ENCODE measurements at places on chromosomes 1 and 21.

GRCh38 chr1:16925635-16926490, 4.1 kb downstream of the CROCC start:
- no peak for DNase-seq

GRCh38 chr1:6026095-6026809, 19.4 kb upstream of the KCNAB2 start:
- DNase-seq: peak; percentile 4

DNA sequence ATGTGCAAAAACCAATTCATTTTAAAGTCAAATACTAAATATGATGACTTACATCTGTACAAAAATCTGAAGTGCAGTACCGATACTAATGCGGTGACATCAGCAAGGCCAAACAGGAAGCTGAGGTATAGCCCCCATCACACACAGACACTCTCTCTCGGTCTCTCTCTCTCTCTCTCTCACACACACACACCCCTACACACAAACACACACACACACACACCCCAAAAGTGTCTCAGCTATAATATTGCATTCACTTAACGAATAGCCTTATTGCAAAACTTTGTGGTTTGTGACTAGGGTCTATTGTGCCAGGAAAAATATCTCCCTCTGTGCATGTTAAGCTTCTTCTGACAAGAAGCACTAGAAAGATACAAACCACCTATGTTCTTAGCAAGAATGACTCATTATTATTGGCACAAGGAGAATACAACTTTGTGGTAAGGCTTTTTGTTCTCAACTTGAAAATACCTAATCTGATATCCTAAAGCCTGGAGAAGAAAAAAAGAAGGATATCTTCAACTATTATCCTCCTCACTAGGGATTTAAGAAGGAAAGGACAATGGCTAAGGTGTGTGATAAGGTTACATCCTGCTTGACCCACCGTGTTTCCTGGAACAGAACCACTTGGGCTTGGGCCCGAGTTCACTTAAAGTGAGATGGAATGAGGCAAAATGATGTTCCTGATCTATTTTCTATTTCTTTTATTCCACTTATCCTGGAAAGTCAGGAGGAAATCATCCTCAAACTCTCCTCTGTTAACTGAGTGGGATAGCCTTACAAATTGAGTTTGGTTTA, 107.1 kb downstream of the NIBAN1 start:
- DNase-seq: peak; percentile 96

DNA sequence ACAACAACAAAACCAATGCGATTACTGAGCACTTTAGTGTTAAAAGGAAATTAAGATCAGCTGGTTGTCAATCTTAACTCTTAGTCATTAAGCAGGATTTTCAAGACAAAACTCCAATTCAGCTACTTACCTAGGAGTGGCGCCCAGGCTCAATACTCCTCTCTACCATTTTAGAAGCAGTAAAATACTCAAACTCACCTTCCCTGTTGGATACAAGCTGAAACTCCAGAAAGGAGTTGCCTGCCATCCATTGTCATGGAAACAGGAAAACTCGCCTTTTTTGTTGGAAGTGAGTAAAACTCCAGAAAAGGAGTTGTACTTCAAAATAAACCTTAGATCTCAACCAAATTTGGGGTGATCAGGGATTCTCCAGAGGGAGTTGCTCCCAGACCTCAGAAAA, 127.0 kb upstream of the F3 start:
- DNase-seq: no peak

GRCh38 chr1:25037174-25038074, 107.3 kb upstream of the RUNX3 start:
- DNase-seq: peak; percentile 15

- DNase-seq: no peak
Observed at GRCh38 chr1:27380224-27380623, 2.9 kb downstream of the CD164L2 start.

GRCh38 chr1:228650141-228650540, 85.1 kb upstream of the RHOU start:
- no peak for DNase-seq

DNA sequence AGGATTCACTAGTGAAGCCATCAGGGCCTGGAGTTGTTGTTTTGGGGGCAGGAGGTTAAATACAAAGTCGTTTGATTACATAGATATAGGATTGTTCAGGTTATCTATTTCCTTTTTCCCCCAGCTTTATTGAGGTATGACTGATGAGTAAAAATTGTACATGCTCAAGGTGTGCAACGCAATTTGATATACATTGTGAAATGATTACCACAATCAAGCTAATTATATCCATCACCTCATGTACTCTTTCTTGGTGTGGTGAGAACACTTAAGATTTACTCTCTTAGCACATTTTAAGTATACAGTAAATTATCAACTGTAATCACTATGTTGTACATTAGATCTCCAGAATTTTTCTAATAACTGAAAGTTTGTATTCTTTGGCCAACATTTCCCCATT, 6.0 kb downstream of the FGGY start:
- no peak for DNase-seq

DNA sequence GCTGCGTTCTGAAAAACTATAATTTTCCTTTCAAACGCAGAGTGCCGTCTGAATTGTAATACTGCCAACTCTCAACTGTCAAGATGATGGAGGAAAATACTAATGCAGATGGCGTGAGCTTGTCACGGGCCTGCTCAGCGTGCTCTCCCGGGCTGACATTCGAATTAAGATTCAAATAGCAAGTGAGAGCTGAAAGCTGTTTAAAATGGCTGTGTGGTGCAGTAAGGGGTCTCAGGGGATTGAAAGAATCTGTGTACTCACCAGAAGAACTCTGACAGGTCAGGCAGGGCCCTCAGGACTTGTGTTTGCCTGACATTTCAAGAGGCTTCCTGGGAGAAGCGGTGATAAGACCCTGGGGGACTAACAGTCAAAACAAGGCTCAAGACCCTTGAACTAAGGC, 33.1 kb downstream of the ZMYND12 start:
- DNase-seq: no peak

DNA sequence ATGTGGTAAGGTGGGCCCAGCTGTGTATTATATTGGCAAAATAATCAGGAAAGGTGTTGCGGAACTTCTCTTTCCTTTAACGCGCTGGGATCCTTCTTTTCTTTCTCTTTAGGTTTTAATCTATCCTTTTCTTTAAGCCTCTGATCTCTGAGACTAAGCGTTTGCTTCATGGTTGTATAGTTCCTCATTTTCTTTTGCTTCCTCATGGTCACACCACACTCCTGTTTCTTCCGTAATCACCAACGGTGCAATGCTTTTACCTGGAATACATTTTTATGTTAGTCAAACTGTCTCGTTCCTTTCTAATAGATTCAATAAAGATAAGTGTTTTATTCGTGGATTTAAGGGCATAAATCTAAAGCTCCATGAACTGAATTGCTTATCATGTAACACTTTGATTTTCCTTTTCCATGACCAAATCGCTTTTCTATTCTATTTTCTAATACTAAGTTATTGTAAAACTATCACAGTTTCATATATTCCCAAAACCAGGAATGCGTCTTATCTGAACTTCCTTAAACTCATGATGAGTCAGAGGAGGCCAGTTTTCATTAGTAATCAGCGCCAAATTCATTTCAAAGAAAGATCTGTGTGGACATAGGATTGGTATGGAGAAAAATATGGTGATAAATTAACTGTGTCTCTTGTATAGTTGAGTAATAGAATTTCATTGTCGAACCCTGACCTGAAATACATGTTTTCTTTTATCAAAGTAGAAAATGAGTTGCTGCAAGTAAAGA, 12.2 kb downstream of the SDCCAG8 start:
- peak; percentile 94 for DNase-seq

DNA sequence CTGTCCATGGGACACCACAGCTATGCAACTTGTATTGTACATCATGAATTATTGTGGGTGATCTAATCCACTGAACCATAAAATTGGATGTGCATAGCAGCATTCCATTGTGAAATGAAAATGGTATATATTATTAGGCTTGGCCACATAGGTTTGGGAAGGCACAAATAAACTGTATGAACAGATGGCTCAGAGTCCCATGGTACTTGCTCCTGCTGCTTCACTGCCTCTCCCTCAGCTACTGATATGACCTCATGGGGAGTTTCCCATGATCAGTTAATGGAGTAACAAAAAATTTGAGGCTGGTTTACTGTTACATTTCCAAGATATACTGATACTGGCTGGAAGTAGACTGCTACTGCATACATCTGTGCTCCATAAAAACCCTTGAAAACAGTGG, 152.7 kb upstream of the NEGR1 start:
- DNase-seq: no peak

DNA sequence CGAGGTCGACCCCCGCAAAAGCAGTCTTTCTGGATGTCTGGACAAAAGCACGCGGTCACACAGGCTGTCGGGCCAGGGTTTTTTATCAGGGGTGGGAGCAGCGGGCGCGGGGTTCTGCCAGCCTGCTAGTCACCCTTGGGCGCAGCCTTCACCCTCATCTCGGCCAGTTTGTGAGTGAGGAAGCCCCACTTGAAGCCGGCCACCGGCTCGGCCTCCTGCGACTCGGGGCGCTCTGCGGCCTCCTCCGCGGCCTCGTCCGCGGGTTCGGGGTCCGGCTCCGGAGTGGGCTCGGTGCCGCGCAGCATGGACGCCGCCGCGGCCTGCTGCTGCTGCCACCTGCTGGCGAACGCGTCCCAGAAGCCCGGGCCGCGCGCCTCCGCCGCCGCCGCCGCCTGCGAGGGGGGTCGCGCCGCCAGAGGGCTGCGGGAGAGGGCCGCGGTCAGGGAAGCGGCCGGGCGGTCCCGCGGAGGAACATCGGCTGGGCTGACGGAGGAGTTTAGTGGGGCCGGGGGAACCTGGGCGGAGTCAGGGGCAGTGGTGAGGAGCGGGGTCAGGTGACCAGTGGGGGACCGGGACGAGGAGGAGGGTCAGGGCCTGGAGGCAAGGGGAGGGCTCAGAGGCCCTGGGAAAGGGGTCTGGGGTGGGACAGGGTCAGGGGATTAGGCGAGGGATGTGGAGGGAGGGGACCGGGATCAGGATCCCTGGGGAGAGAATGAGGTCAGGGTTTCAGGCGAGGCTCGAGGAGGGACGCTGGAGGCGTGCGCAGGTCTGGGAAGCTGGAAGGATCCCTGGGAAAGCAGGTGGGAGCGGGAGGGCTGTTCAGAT, 4.5 kb downstream of the C1orf232 start:
- no peak for DNase-seq

DNA sequence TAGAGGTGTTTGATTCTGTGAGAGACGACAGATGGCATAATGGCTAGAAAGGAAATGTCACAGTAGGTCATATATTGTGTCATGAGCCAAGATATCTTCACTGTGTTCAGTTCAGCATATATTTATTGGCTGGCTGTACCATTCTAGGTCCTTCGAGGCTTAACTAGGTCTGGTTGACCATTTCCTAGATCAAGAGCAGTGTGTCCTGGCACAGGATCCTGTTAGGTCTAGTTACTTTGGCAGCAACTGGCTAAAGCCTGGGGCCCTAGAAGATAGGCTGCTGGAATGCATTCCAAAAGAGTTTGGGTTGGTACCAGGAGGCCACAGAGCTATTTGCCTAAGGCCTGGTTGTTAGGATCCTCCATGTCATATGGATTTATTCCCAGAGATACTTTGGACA, 20.9 kb downstream of the ZBTB40 start:
- no peak for DNase-seq

GRCh38 chr1:31924839-31925238, 13.3 kb downstream of the PTP4A2 start:
- no peak for DNase-seq

- DNase-seq: no peak
Observed at GRCh38 chr1:66919063-66919462, 5.6 kb downstream of the DNAI4 start.

DNA sequence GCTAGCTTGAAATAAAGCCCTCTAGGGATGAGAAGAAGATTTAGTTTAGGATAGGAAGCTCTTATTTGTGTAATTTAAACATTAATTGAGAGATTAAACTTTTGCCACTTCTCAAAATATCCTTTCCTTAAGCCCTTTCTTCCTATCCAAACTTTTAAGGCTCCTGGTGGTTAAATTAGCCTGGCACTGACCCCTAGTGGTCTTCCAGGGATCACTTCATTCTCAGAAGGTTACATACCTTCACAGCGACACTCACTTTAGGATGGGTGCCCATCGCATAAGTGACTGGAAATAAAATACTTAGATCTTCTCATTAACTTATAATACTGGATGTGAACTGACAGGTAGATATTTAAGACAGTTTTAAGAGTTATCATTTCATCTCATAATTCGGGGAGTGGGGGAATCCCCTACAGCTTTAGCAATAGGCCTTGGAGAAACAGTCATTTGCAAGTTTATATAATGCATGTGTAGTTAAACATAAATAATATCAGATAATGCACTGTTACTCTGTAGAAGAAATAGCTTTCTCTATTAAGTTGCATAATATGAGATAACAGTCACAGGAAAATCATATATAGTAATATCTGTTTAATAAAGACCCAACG, 7.4 kb downstream of the LHX9 start:
- peak; percentile 57 for DNase-seq

- no peak for DNase-seq
Observed at GRCh38 chr1:22075718-22076117, 23.2 kb downstream of the CDC42 start.

DNA sequence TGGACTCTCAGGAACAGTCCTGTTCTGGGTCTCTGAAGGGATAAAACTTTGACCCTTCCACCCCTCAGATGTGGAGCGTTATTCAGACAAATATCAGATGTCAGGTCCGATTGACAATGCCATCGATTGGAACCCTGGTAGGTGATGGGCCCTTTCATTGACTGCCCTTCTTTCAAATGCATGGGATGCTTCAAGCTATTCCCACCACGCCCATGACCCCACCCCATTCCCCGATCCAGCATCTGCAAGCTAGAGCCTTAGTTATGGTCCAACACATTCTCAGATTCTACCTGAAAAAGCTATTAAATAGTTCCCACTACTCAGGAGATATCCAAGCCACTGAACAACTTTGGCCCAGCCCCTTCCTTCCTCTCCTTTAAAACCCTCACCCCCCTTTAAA, 12.5 kb downstream of the POLR3GL start:
- no peak for DNase-seq

DNA sequence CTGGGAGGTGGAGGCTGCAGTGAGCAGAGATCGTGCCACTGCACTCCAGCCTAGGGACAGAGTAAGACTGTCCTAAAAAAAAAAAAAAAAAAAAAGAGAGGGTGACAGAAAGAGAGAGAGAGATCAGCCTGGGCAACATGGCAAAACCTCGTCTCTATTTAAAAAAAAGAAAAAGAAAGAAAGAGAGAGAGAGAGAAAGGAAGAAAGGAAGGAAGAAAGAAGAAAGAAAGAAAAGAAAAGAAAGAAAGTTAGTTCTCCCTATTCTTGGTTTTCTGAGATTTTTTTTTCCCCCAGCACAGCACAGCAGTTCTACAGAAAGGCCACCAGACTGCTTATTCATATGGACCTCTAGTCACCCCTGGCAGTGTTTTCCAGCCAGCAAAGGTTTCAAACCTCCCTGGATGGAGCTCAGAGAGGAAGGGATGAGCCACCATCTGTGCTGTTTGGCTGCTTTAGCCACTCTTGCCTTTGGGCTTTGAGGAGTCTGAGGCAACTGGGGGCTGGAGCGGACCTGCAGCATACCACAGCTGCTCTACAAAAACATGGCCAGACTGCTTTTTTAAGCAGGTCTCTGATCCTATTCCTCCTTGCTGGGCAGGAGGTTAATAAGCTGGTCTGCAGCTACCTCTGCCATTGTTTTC, 10.6 kb downstream of the S100A6 start:
- no peak for DNase-seq

GRCh38 chr1:225878282-225878681, 3.9 kb downstream of the TMEM63A start:
- DNase-seq: no peak

GRCh38 chr1:160407839-160408801, 7.8 kb downstream of the VANGL2 start:
- no peak for DNase-seq

- peak; percentile 48 for DNase-seq
Observed at GRCh38 chr21:28867401-28867800, 125.3 kb downstream of the LTN1 start.

- DNase-seq: no peak
Observed at GRCh38 chr1:171909711-171910110, 68.4 kb downstream of the DNM3 start.
